ENCODE measurements at places on chromosomes 16 and 17.

GRCh38 chr16:66650707-66651473 lies 45.7 kb downstream of the CMTM4 start:
- DNase-seq = peak; percentile 85

GRCh38 chr17:1058423-1059130 lies 61.6 kb downstream of the TIMM22 start:
- DNase-seq = peak; percentile 48

GRCh38 chr17:64196601-64197000 lies 66.5 kb downstream of the TEX2 start:
- DNase-seq = no peak

DNA sequence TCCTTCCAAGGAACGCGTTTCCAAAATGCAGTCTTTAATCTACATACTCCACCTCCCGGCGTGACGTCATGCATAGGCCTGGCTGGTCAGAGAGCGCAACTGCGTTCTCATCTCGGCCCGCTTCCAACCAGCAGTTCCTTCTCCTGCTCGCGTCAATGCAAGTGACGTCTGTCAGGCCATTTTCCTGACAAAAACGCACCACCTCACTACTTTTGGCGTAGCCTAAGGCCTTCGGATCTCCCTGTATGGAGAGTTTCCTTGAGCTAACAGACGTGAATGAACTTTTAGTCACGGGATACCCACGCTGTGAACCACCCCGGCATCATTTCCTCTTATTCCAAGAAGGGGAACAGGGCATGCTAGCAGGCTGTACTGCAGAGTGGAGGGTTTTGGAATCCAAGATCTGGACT lies 25.0 kb downstream of the TEX14 start:
- no peak for DNase-seq

DNA sequence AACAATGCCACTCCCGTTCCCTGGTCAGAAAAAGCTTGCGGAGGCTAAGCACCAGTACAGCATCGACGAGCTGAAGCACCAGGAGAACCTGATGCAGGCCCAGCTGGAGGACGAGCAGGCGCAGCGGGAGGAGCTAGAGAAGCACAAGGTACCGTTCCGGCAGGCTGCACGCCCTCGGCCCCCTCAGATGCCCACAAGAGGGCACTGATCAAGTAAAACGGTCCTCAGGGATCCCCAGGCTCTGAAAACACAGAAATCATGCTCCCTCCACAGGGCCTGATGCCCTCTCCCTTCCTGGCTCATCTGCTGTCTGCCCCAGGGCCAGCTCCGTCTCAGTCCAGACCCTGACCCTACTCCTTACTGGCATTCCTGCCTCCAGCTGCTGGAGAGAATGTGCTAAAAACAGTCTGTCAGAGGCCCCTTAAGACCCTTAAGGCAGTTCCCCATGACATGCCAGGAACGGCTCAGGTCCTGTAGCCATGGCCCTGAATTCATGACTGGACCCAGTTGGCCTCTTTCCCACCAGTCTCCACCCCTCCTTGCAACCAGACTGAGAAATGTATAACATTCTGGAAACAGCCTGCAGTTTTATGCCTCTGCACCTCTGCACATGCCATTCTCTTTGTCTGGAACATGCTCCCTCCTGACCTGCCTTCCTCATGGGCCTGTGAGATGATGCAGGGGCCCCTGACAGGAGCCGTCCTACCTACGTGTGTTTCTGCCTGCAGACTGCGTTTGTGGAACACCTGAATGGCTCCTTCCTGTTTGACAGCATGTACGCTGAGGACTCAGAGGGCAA lies 21.8 kb downstream of the DRC3 start:
- peak; percentile 46 for DNase-seq

- no peak for DNase-seq
Observed at GRCh38 chr17:82817947-82818346, 21.9 kb downstream of the ZNF750 start.

GRCh38 chr17:75777296-75777922 lies 7.2 kb upstream of the UNK start:
- DNase-seq = no peak

DNA sequence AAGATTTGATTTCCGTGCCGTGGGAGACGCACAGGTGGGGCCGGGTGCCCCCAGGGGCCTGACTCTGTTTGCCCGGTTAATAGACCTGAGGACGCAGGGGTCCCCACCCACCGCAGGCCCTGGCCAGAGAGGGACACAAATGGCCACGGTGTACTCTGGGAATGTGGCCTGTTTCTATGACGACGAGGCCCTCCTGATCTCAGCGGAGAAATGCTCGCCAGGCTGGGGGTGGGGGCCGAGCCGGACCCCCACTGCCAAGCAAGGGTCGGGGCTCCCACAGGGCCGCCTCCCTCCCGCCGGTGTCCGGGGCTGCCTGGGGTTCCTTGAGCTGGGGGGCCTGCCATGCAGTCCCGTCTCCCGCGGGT lies 24.5 kb upstream of the C1QTNF8 start:
- no peak for DNase-seq

DNA sequence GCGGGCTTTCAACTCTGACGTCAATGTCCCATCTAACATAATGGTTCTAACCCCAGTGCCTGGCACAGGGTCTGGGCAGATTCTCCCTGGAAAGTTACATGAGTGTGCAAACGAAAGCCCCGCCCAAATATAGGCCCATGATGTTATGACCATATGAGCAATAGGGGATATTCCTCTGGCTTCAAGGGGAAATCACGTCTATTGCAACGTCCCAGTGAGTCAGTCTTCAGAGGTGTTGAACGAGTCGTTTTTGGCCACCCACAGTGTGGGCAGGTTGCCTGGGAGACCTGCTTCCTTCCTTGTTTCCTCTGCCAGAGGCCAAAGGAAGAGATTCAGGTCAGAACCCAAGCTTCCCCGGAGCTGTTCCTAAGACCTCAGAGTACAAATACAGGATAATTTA lies 30.3 kb downstream of the PIK3R5 start:
- peak; percentile 85 for DNase-seq

DNA sequence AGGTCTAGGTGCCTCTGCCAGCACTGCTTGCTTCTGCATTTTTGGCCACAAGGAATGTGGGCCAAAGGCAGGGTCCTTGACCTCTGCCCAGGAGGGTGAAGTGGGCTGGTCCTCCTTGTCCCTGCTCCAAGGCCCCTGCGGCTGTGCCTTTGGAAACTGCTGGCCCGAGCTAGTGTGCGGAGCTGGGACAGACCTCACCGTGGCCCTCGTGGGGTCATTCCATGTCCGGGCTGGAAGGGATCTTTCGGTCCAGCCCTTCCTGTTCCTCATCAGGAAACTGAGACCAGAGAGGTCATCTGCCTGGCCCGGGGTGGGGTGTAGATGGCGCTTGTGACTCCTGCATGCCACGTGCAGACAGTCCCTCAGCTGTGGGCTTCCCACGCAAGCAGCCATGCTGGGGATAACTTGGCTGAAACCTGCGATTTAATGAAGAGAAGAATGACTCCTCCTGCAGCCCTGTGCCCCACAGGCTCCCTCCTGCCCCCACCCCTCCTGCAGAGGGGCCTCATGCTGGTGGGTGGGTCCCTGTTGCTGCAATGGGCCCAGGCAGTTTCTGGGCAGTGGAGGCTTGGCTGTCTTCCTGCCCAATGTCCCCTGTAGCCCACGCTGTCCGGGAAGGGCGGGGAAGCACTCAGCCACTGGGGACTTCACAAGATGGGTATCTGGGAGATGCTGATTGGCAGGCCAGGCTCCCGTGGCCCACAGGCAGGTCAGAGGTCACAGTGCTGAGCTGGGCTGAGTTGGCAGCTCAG lies 245.2 kb downstream of the SEC14L1 start:
- DNase-seq = no peak

DNA sequence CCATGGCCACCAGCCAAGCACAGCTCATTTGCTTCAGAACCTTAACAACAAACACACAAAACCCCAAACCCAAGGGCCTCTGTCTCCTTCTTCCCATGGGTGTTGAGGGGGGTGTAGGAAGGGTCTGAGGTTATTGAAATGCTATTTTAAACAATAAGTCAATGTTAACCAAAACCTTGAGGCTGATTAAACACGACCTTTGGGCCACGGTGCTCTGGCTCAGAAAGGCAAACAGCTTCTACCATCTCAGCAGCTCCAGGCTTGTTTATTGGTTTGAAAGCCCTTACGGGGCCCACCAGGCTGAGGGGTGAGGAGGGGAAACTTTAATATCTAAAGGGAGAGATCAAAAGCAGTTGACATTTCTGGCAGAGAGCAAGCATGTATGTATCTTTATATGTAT lies 185.7 kb upstream of the IRX6 start:
- no peak for DNase-seq

DNA sequence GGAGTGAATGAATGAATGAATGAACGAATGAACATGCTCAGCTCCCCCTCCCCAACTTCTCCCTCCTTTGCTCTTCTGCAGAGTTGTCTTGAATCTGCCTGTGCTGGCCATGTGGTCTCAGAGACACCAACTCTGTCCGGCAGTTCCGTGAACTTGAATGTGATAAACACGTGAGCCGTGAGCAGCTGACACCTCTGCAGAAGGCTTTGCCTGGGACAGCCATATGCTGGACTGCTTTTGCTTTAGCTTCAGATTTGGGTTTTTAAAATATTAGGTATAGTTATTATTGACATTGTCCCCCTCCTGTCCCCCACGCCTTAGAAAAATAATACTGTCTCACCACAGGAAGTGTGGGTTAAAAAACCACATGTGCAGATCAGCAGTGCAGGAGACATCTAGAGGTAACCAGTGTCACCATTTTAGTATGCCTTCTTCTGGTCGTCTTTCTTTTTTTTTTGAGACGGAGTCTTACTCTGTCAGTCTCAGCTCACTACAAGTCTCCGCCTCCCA lies 83.8 kb downstream of the ABCC1 start:
- DNase-seq = peak; percentile 49

DNA sequence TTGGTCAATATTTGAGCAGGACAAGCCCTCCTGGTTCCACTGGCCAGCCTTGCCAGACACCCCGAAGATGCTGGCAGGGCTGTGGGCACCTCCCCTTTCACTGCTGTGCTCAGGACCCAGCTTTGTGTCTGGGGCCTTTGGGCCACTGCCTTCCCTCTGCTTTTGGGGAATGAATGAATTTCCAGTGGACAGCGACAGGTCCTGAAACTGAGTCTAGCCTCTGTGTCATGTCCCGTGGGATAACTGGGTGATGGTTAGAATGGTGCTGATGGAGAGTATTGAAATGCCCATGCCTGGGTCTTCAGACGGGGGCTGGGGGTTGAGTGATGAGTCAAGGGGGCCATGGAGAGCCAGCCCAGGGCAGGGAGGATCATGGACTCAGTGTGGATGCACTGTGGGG lies 135.8 kb downstream of the FOXL1 start:
- DNase-seq = no peak

DNA sequence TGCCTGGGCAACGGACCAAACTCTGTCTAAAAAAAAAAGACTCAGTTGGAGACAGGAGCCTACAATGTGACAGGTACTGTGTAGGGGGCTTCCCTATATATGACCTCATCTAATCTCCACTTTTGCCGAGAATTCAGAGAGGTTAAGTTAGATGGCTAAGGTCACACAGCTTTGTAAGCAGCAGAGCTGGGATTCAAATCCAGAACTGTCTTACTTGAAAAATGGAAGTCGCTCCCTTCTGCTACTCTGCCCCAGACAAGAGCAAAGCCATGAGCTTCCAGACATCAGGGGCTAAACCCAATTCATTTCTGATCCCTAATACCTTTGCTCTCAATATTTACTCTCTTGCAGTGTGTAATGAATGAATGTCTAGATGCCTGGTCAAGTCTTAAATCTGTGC lies 41.5 kb upstream of the ABCC12 start:
- no peak for DNase-seq

DNA sequence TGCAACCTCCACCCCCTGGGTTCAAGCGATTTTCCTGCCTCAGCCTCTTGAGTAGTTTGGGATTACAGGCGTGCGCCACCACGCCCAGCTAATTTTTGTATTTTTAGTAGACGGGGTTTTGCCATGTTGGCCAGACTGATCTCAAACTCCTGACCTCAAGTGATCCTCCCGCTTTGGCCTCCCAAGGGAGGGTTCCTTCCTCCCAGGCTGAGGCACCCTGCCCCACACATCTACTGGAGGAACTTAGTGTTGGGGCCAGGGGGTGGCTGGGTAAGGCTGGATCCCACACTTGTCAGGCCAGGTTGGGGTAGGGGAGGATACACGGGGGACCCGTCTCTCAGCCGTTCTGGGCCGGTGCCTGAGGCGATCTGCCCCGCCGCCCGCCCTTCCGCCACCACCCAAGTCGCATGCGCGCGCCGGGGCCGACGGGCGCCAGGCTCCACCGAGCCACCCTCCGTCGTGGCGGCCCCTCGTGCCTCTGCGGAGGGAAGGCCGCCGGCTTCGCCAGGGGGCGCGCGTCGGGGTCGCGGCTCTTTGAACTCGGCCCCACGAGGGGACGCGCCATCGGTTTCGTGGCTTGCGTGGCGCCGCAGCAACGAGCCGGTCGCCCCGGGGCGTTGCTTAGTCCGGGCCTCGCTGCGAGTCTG lies 15.9 kb downstream of the GRB7 start:
- DNase-seq = peak; percentile 88

DNA sequence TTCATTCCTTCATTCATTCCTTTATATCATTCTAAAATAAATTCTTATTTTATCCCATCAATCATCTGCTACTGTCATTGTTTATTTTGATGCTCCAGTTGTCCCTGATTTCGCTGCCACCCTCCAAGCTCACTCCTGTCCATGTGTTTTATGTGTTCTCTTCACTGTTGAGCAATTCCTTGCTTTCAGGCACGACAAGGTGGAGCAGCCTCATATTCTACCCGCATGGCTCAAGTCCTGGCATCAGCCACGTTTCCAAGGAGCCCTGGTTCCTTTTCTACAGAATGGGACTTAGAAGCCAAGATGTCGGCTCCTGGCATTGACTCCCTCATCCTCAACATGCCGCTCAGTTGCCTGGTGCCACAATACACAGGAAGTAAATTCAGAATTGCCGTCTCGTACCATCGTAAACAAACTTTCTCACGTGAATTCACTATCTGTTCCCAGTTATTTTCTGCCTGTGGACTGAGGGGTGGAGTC lies 139.0 kb downstream of the RPTOR start:
- no peak for DNase-seq

GRCh38 chr17:58388302-58389190 lies 28.8 kb downstream of the RNF43 start:
- no peak for DNase-seq

- DNase-seq = no peak
Observed at GRCh38 chr17:10042589-10043244, 137.6 kb upstream of the RCVRN start.

DNA sequence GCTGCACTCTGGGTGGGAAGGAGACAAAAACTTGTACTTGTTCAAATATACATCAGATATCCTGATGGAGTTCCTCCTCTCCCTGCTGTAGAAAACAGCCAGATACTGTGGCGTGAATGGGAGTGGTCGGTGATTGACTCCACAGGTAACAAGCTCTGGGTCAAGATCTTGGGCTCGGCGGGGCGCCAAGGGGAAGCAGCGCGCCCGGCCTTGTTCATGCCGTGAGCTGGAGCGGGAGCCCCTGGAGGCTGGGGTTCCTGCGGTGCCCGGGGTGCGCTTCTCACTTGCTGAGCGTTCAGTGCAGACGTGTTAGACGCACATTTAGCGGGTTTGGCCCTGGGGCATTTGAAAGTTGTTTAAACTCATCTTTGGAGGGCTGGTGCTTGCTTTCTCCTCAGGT lies 44.4 kb downstream of the BANP start:
- no peak for DNase-seq

GRCh38 chr17:17300624-17301568 lies 2.3 kb upstream of the NT5M start:
- DNase-seq = peak; percentile 67

All from GM12865 (cell line).